ENCODE measurements at places on chromosomes 5 and 9.

DNA sequence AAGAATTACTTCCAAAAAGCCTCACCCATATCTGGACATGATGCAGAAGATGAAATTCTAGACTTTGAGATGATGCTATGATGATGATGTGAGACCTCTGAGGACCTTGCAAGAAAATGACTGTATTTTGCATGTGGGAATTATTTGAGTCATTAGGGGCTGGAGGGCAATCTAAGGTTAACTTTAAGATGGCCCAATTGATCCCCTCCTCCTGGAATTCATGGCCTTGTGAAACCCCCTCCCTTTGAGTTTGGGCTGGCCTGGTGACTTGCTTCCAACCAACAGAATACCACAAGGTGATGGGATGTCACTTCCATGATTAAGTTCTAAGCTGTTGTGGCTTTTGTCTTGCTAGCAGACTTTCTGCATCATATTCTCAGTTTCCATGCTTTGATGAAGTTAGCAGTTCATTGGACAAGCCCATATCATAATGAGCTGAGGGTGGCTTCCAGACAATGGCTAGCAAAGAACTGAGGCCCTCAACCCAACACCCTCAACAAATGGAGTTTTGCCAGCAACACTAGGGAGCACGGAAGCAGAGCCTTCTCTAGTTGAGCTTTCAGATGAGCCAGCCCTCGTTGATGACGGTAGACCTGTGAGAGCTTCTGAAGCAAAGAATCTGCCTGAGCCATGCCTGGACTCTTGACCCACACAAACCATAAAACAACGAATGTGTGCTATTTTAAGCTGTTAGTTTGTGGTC lies 7.4 kb upstream of the AMACR start:
- DNase-seq: no peak

DNA sequence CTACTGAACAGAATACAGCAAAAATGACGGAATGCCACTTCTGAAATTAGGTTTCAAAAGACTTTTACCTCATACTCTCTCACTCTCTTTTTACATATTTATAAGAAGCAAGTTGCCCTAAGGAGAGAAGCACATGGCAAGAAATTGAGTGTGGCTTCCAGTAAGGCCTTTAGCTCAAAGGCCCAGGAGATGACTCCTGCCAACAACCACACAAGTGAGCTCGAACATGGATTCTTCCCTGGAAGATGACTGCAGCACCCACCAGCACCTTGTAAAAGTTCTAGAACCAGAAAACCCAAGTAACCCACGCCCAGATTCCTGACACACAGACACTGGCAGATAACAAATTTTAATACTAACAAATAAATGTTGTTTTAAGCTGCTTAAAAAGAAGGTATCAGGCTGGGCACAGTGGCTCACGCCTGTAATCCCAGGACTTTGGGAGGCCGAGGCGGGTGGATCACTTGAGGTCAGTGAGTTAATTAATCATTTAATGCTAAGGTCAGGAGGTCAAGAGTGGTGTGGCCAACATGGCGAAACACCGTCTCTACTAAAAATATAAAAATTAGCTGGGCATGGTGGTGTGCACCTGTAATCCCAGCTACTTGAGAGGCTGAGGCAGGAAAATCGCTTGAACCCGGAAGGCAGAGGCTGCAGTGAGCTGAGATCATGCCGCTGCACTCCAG lies 17.0 kb downstream of the PTBP3 start:
- DNase-seq: no peak

DNA sequence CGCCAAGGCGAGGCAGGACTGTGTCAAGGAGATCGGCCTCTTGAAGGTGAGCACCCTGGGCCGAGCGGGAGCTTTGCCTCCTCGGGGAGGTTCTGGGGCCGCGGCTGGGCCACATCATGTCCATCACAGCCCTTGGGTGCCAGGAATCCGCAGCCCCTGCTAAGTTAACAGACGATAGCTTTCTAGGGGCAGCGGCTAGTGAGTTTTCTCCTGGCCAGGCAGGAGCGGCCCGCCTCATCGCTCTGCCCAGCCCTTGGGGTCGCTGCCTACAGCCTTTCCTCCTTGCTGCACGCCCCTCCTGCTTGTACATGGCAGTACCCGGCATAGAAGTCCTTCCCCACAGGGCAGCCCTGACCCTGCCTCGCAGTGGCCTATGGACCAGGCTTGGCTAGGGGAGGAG lies 56.2 kb downstream of the NEK6 start:
- DNase-seq: no peak

- DNase-seq: no peak
These were observed 54.0 kb downstream of the C5orf15 start for GRCh38 chr5:133914434-133914833.

DNA sequence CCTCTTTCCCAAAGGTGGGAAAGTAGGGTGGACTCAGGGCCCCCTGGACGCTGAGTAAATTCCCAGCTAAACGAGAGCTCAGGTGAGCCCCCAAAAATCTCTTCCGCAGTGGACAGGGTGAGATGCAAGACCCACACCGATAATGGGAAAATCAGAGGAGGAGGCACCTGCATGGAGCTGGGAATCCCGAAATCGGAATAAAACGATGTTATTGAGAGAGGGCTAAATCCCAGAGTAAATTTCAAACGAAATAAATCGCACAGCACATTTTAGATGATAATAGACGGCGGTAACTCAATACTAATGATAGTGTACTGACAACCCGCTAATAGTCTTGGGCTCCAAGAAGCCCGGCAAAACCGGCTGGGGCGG lies 3.0 kb upstream of the BARHL1 start:
- no peak for DNase-seq

DNA sequence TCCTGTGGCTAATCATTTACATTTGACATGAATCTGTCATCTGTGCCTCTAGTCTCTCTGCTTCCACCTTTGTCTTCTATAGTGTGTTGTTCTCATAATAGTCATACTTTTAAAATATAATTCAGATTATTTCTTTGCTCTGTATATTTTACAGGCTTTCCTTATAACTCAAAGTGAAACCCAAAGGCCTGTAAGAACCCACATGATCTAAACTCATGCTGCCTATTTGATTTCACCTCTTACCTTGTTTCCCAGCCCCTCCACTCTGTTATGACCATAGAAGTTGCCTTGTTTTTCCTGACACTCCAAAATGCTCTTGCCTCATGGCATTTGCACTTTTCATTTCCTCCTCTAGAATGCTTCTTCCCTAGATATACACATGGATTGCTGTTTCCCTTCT lies 74.2 kb downstream of the COMMD10 start:
- no peak for DNase-seq

DNA sequence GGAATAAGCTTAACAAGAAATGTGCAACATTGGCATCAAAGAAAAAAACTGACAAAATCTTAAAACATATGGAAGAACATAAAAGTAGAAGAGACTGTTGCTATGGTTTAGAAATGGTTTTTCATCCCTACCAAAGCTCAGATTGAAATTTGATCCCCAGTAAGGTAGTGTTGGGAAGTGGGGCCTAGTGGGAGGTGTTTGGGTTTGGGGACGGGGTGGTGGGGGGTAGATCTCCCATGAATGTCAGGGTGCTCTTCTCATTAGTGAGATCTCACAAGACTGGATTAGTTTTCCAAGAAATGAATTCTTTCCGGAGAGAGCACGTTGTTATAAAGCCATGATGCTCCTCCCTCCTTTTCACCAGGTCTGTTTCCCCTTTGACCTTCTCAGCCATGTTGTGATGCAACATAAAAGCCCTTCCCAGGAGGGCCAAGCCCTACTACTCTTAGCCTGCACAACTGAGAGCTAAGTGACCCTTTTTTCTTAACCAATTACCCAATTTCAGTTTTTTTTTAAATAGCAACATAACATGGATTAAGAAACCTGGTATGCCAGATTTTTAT lies 10.6 kb downstream of the TMEM167A start:
- no peak for DNase-seq

DNA sequence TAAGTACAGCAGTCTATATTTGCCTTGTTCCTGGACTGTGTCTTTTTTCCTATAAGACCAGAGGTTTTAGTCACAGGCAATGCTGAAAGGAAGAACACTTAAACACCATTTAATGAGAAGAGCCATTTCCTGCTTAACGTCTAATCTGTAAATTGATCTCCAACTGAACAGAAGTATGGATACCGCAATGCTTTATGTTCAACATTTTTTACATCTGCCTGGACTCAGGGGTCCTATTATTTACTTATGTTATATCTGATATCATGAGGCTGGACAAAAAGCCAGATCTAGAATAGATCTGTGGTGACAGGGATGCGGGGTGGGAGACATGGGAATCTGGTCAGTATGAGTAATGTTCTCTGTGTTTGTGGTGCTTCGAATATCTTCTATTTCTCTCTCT lies 334.6 kb upstream of the MPDZ start:
- DNase-seq: no peak

GRCh38 chr5:57692582-57693487 lies 210.2 kb upstream of the ACTBL2 start:
- peak; percentile 36 for DNase-seq
